ENCODE measurements at places on chromosomes 16 and 17.

DNA sequence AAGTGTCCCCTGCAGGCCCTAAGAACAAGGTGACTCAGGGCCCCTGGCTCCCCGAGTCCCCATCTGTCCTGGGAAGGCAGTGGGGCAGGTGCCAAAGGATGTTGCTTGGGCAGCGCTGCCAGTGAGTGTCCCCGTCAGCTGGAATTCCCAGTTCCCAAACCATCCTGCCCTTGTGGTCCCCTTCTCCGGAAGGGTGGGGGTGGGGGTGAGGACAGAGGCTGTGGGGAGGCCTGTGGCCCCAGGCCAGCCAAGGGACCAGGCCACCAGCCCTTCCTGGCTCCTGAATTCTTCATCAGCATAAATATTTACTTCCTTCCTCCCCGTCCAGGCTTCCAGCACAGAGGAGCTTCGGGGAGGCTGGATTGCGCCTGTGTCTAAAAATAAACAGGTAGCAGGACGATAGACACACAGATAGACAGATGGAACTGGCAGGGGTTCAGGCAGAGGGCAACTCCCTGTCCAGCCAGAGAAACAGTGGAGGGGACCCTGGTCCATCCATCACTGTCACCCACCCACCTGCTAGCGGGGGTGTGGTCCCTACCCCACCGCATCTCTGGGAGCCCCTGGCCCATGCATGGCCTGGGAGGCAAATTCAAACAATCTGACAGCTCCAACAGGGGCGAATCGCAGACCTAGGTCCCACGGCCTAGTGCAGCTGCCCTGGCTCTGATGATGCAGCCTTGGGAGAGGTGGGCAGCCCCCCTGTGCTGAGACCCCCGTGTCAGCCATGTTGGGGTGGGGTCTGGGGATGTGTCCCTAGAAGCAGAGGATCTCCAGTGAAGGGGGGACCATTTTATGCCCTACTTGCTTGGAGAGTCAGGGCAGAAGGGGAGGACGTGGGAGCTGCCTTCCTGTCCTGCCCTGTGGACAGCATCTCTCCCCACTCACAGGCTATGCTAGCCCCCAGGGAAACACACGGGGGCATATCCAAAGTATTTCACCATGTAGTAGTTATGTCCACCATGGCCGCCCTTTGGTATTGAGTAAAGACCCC lies 13.2 kb downstream of the GLIS2 start:
- no peak for DNase-seq

GRCh38 chr17:82678265-82678891 lies 20.1 kb downstream of the RAB40B start:
- no peak for DNase-seq

DNA sequence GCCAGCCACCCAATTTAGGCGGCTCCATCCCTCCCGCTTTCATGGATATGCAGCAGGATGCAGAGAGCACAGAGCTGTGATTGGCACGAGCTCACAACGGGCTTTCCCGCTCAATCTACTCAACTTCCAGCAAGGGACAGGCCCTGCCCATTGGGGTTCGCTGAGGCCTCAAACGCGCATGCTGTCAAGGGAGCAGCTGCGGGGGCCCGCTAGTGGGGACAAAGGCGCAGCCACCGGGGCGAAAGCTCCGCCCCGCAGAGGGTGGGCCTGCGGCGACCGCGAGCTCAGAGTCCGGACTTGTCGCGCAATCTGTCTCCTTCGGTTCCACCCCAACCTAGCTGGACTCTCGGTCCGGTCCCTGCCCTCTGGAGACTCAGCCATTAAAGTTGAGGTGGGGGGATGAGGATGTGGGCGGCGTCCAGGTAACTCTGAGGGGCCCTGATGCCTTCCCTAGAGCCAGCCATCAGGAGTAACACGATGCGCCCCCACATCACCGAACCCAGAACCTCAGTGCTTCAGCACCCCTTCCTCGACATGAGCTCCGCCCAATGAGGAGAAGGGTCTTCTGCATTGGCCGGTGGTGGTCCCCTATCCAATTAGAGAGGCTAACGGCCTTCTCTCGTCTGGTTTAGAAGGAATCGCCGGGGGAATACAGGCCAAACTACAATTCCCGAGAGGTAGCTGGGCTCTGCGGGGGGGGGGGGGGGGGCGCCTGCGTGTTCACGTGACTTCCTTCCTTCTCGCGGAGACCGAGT lies 489 bp upstream of the NFATC3 start:
- DNase-seq: peak; percentile 86

GRCh38 chr17:76909971-76910760 lies 42.0 kb downstream of the MGAT5B start:
- DNase-seq: peak; percentile 74

GRCh38 chr16:64132759-64133361 lies 989.0 kb downstream of the CDH11 start:
- no peak for DNase-seq

DNA sequence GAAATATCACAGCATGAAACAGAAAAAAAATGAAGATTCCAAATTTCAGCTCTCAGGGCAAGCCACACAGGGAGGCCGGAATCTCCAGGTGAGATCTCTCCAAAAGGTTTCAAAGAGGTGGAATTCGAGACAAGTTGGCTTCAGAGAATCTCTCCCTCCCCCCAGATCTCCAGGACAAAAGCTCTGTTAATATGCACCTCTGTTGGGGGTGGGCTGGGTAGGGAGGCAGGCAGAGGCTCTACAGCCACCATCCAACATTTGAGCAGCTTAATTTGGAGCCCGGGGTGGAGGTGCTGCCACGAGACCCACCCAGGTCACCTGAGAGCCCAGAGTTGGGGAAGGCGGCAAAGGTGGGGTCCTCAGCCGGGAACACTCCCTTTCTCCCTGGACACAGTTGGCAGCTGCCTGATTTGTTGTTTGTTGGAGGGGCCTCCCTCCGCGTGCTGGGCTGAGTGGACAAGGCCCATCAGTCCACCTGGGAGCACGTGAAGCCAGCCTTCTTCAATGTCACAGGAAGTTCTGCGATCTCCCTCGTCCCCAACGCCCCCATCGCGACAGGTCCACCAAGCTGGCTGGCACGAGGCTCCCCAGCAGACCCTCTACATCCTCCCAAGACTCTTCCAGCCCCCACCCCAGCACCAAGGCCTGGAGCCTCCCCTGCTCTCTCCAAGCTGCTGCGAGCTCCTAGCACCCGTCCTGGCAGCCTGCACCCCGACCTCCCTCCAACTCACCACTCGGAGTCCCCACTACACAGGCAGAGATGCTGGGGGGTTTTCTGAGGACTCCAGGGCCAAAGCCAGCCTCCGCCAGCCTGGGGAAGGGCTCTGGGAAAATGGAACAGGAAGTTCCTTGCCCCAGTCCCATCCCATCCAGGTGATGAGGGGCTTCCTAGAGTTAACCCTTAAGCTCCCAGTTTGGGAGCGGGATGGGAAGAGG lies at the start of gene ZSCAN10:
ZSCAN10 (minus strand) TSS at position 836 of the 936 bp plus-strand sequence. CDS start 6,357 bp downstream, outside the sequence.
- DNase-seq: no peak

- DNase-seq: peak; percentile 66
These were observed 1.4 kb downstream of the PYDC1 start for GRCh38 chr16:31215287-31216162.

GRCh38 chr17:79216826-79217225 lies 142.2 kb downstream of the ENGASE start:
- DNase-seq: no peak

DNA sequence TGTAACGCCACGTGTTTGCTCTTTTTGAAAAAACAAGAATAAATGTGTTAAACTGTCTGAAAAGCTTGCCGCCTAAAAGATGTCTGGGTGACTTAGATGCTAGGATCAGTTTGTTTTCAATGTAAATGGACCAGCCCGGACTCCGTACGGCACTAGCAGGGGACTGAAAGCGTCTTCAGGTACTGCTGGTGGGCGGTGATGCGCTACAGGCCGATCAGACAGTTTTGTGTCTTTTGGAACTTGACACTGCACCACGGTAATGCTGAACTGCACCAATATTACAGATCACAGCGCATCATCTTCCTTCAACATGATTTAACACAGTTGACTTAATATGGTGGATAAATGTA lies 727 bp upstream of the MBTPS1 start:
- DNase-seq: no peak

GRCh38 chr17:78395155-78395554 lies 16.7 kb downstream of the PGS1 start:
- no peak for DNase-seq

GRCh38 chr16:46748775-46749705 lies 896 bp upstream of the MYLK3 start:
- DNase-seq: no peak

DNA sequence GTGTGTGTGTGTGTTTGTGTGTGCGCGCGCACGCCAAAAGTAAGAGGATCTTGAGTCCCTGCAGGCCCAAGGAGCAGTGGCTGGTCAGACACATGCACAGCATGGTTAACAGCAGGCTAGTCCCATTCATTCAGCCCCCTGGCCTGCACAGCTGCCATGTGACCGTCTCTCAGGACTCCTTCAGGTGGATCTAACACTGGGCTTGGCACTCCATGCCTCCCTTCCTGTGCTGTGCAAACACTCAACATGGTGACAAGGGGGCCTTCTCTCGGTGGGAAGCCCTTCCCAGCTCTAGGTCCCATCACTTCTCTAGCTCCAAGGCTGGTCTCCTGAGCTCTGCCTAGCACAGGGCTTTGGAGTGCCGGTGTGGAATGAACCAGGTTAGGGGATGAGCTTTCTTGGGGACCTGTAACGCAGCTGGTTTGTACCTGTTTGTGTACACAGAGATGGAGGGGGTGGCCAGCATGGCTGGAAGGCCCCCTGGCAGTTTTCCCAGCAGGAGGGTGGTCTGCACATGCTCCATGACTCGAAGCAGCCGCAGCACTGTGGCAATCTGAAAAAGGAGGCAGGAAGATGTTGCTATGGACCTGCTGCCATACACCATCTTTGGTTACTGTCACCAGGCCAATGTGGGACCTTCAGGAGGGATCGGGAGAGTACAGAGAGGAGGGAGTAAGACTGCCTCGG lies 69.4 kb upstream of the GCSH start:
- DNase-seq: no peak

DNA sequence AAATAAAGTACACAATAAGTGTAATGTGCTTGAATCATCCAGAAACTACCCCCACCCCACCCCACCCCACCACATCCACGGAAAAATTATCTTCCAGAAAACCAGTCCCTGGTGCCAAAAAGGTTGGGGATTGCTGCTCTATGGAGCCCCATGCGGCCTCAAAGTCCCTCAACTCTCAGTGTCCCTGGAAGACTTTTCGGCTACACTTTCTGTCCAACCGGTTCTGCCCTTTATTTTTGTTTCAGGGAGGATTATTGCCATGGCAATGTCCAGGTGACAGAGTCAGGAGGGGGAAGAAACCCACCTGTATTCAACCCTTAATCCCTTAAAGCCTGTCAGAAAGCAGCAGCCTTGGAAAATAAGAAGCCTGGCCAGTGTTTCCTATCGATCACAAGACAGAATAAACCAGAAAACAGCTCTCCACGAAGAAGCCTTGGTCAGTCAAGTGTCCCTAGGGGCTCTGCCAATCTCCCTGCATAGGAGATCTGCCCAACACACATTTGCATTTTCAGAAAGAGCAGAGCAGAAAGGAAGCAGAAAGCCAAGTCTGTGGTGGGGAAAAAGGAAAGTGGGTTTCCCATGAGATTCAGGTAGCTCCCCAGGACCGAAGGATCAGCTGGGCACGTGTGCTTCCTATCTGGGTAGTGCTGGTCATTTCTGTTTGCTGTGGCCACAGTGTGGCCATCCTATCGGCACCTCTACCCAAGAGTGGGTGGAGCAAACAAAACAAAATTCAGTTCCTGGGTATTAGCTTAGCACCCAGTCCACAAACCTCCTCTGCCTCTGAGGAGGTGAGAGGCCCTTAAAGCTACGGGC lies 342.7 kb downstream of the SOX9 start:
- DNase-seq: peak; percentile 67

GRCh38 chr16:66690106-66690847 lies 6.3 kb downstream of the CMTM4 start:
- DNase-seq: no peak

DNA sequence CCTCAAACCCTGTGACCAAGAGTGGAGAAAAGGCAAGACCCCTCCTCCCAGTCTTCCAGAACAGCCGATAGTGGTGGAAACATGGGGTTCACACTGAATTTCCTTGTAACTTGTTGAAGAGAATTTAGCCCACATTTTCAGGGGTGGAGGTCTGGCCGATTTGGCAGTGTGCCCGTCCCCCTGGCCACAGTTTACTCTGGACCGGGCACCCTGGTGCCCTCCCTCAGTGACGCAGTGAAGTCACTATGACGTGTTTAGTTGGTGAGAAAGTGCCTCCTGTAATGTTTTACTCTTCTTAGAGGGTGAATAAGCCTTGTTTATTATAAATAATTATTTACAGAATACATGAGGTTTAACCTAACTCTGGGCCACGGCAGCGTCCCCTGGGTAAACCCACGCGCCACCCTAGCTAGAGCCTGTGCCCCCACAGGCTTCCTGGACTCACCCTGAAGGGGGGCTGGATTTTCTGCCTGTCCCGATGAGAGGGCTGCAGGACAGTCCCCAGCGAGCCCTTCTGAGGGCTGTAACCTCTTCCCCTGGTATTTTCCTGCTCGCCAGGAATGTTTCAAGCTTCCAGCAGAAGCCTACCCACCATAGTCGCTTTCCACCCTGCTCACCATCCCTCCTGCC lies 316.9 kb downstream of the SEC14L1 start:
- no peak for DNase-seq

GRCh38 chr17:72193391-72194106 lies 72.7 kb downstream of the SOX9 start:
- no peak for DNase-seq

DNA sequence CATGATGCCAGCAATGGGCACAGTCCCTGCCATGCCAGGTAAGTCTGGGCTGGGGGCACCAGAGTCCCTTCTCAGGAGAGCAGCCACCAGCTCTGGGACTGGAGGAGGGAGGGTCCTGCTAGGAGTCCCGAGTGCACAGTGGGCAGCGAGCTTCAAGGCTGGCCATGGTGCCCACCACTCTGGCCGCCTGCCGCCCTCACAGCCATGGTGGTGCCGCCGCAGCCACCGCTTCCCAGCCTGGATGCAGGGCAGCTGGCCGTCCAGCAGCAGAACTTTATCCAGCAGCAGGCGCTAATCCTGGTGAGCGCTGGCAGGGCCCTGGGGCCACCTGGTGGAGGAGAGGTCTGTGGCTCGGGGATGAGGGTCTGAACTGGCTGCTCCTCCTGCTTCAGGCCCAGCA lies 17.9 kb upstream of the SMIM5 start:
- no peak for DNase-seq

DNA sequence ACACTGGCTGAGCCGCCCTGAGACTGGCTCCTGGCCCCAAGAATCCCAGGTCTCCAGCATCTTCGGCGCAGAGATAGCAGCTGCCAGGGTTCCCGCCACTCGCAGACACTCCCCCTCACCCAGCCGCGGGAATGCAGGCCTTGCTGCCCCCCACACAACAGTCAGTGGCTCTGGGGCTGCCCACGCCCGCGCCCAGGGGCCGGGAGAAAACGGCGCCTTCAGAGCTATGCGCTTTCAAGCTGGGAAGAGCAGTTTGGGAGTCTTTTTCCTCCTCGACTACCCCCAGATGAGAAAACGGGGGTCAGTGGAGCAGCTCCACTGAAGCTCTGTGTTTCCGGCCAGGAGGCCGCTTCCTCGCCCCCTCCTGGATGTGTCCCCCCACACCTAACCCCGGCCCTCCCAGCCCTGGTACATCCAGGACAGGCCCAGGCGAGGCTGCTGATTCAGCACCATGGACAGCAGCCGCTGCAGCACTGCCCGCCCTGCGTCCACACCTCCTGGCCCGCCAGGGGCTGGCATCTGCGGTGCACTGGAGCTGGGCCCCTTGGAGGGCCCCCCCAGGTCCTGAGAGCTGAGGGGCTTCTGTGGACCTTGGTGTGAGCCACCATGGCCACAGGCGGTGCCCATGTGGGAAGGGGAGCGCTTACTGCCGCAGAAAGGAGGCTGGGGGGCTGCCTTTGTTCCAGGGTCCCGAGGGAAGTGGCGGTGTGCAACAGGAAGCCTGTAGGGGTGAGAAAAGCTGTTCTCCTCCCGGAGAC lies 35.7 kb downstream of the CACNA1H start:
- peak; percentile 73 for DNase-seq

- no peak for DNase-seq
These were observed 71.2 kb upstream of the GNG13 start for GRCh38 chr16:871562-872345.

- peak; percentile 79 for DNase-seq
These were observed 24.8 kb downstream of the MYO18A start for GRCh38 chr17:29155227-29155965.
